ENCODE measurements at places on chromosomes 1 and 21.

GRCh38 chr1:170776252-170776651, 112.3 kb downstream of the PRRX1 start:
- no peak for DNase-seq

DNA sequence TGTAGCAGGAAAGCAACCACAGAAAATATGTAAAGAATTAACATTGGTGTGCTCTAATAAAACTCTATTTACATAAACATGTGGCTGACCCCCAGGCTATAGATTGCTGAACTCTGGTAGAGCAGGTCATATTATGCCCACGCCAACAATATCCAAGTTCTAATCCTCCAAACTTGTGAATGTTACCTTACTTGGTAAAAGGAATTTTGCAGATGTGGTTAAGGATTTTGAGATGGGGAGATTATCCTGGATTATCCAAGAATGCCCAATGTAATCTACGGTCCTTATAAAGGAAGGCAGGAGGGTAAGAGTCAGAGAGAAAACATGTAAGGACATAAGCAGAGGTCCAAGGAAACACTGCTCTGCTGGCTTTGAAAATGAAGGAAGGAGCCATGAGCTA, 201.0 kb downstream of the USH2A start:
- DNase-seq: no peak

- DNase-seq: no peak
These were observed 11.4 kb downstream of the RGS5 start for GRCh38 chr1:163191301-163191700.

DNA sequence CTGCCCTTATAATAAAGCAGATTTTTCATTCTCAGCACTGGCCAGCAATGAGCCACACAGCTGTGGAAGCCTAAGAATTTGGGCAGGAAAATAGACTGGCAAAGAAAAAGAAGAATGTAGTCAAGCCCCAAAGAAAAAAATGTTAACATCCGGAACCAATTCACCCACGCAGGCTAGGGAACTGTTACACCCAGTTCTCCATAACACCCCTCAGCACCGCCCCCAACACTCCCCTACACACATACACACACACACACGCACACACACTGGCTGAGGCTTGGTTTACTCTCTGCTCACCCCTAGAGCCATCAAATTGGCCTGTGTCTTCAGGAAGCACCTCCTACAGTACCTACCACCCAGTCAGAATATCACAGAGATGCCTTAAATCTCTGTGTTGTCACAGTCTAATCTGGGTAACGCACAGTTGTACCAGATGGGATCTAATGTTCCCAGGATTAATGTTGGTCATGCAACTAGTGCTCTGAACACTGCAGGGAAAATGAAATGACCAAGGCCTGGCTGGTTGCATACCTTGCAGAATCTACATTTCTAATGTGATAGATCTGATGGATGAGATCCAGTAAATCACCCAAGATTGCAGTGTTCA, 14.5 kb downstream of the TBX15 start:
- no peak for DNase-seq

- no peak for DNase-seq
These were observed 123.4 kb upstream of the FOXD3 start for GRCh38 chr1:63198871-63199394.

- DNase-seq: no peak
These were observed 2.8 kb downstream of the PERM1 start for GRCh38 chr1:978835-979743.

DNA sequence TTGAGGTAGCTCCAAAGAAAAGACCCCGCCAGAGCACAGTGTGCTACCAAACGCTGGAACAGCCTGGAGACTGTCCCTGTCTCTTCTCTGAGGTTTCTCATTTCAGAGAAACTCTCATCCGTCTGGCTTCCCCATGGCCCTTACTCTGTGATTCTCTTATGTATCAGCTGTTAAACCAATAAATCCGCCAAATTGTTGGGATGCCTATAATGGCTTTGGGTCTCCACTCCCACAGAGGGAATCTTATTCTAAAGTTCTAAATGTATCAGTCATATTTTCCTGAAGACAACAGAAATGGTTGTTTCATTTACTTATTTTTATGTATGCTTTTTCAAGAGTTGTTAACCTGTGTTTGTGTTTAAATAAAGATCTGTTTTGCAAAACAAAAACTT, 4.0 kb downstream of the ERG start:
- DNase-seq: no peak

DNA sequence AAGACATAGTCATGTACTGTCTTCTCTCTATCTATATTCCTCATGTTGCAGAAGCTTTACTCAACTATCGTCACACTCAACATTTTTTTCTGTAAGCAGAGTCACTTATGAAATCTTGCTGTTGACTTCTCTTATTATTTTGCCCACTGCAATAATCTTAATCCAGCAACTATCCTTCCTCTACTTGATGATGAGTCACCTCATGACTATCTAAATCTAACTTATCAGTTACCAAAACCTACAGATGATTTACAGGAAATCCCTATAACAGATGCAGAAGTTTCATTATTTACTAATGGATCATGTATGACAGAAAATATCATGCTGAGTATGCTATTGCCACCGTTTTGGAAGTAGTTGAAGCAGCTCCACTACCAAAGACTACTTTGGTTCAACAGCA, 378.9 kb downstream of the DUSP10 start:
- no peak for DNase-seq

- DNase-seq: no peak
These were observed 480 bp downstream of the DPYD start for GRCh38 chr1:97920276-97920831.

GRCh38 chr1:18211764-18212163, 104.2 kb downstream of the IGSF21 start:
- no peak for DNase-seq

DNA sequence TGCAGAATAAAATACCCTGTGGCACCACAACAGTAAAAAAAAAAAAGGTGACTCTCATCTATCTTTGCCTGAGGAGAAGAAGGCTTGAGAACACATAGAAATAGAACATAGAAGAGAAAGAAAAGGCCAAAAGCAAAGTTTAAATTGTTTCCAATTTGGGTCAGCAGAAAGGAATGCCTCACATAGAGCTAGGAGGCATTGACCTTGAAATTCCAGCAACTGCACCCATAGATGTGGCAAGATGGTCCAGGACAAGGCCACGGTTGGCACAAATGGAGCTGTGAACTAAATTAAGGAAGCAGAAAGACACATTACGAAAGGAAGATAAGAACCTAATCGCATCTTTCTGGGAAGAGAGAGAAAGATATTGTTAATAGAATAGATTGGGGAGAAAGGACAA, 588.3 kb downstream of the LMO4 start:
- no peak for DNase-seq

DNA sequence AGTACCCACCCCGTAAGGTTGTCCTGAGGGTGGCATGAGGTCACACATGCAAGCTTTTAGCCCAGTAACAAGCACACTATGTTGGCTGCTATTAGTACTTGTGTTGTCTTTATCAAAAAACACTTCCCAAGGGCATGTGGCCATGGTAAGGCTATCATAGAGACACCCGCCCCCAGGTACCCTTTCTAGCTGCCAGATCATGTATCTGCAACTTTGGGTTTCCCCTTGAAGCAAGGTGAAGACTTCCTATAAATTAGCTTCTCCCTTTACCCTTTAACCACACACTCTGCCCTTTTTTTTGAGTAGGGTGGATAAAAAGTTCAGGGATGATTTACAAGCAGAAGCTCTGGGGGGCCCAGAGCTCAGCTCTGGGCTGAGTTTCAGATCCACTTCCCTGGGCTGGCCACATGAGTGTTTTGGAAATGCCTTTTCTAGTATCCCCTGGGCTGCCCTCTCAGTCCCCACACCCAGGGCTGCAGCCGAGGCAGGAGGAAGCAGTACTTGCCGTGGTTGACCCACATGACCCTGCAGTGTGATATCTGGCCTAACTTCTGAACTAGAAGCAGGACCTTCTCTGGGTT, 2.0 kb downstream of the ZDHHC18 start:
- no peak for DNase-seq

DNA sequence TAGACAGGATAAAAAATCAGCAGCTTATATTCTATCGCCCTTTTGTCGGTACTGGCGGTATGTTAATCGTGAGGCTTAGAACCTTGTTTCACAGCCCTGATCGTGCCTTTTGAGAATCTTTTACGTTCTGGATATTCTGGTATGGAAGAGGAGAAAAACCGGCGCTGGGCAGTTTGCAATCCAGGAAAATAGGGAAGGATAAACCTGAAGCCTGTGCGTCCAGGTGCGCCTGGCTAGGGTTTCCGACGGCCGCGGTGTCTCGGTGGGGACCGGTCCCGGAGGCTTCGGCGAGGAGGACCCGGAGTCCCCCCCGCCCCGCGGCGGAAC, 258 bp upstream of the SYPL2 start:
- DNase-seq: no peak

GRCh38 chr1:206065547-206066145, 12.7 kb downstream of the RHEX start:
- no peak for DNase-seq
